ENCODE measurements at places on chromosomes 1 and 21.

DNA sequence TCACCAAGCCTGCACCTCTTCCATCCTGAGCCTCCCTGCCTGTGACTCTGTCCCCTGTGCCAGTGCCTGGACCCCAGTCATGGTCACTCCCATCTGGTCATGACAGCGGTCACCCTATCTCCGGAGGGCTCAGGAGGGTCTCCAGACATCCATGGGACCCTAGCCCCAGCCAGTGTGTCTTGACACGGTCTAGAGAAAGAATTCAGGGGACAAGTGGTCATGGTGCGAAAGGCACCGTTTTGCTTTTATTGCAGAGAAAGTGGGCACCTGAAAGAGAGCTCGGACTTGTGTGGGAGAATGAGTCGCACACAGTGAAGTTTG lies 4.7 kb upstream of the RIPK4 start:
- DNase-seq, result no peak

GRCh38 chr1:953524-954320 lies 5.3 kb downstream of the NOC2L start:
- DNase-seq, result no peak

DNA sequence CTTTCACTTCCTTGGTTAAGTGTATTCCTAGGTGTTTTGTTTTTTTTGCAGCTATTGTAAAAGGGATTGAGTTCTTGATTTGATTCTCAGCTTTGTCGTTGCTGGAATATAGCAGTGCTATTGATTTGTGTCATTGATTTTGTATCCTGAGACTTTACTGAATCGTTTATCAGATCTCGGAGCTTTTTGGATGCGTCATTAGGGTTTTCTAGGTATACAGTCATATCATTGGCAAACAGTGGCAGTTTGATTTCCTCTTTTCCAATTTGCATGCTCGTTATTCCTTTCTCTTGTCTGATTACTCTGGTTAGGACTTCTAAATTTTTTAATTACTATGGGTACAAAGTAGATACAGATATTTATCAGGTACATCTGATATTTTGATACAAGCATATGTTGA lies 75.4 kb downstream of the SLC35A3 start:
- no peak for DNase-seq

DNA sequence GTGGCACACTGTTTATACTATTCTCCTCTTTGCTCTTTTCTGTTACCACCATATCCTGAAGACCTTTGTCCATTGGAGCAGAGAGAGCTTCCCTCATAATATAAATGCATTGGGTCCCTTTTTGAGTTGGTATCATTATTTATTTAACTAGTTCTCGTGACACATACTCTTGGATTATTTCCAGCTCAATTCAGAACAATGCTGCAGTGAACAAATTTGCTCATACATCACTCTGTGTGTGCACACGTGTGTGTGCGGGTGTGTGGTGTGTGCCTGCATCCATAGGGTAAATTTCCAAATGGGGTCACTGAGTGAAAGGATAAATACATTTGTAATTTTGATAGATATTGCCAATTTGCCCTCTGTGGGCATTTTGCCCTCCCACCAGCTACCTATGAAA lies 5.8 kb downstream of the PLA2G2A start:
- no peak for DNase-seq

GRCh38 chr21:23578027-23578426 lies 2029.3 kb downstream of the MRPL39 start:
- no peak for DNase-seq

DNA sequence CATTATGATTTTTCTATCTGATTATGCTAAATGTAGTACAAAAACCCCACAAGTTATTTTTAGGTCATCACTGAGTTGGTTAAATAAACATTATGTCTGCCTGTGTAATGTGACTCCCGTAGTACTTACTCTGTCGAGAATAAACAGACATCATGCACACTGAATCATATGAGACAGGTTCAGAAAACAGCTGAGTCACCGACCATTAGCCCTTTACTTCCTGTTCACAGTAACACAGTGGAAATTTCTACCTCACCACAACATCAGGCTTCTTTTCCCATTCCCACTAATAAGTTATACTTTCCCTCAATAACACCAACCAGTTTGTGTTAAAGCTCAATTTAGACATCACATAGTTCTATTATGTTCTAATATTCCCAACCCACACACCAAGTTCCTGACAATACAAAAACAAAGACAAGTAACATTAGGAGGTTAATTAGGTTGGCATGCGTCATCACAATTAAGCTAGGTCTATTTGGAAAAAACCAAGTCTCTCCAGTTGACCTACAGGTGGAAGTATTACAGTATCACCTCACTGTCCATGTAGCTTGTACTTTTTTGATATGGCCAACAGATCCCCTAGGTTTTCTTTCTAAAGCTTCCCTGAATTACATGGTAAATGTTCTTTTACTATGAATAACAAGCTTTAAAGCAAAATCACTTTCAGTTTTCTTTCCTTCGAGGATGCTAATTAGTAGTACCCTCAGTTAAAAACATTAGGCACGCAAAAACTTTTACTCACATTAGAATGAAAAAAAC lies 154.2 kb downstream of the EIF4G3 start:
- DNase-seq, result no peak

- no peak for DNase-seq
These were observed 1379.1 kb upstream of the ADGRL4 start for GRCh38 chr1:80385650-80386049.

DNA sequence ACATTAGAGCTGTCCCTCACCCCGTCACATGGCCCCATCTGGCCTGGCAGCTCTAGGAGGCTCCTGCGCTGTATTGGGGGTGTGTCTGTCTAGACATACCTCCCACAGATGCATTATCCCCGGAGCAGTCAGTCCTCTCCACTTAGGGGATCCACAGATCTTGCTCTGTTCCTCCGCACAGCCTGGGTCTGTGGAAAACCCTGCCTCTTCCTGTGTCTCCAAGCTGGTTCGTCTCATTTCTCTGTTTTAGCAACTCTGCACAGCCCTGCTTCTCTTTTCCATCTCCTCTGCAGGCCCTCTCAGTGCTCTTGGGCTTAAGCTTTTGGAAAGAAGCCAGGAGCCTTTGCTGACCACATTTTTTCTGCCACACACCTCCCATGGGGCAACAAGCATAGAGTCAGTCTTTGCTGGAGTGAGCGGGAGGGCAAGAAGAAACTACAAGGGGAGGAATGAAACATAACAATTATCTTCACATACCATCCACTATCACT lies 241.5 kb downstream of the FOXD2 start:
- DNase-seq, result no peak

- DNase-seq, result no peak
These were observed 42.3 kb upstream of the SYT14 start for GRCh38 chr1:209895709-209896108.

DNA sequence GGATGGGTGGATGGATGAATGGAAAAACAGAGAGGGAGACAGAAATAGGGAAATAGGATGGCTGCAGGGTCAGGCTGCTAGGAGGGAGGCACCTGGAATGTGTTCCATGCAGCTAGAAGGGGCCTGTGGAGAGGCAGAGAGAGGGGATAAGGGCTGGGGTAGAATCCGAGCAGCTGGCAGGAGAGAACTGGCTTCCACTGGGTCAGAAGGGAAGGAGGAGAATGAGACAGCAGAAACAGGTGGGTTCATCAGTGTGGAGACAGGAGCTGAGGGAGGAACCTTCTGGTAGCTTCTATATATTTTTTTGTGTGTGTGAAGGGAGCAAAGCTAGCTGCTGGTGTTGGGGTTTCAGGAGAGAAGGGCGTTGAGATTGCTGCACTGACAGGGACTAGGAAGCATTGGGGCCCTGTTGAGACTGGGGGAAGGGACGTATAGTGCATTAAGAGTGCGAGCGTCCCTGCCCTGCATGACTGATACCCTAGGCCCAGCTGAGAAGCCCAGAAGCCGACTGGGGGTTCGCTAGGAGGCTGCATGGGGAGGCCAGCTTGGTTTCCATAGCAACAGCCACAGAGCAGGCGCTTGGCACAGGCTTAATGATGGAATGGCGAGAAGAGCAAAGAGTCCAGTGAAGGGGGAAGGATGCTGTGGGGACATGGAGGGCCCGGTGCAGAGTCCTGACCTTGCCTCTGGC lies 14.8 kb upstream of the KIF21B start:
- no peak for DNase-seq

- no peak for DNase-seq
These were observed 15.6 kb upstream of the AIM2 start for GRCh38 chr1:159092036-159092760.

DNA sequence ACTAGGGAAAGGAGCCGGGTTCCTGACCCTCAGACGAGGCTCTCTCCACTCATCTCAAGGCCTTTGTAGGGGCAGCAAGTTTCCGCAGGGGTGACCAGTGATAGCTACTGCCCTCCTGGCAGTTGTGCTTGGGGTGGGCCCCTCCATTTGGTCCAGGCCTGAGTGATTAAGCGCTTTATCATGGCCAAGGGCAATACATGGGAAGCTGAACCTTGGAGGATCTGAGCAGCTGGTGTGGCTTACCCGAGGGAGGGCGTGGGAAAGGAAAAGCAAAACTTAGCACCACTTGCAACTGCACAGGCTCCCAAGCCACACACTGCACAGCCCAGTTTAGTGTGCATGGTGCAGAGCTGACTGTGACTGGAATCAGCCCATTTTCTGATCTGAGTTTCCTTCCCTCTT lies 47.8 kb downstream of the GADD45A start:
- DNase-seq, result no peak

- no peak for DNase-seq
These were observed 97.0 kb downstream of the FCRL5 start for GRCh38 chr1:157455318-157455717.

GRCh38 chr1:27609210-27609555 lies 5.2 kb upstream of the AHDC1 start:
- no peak for DNase-seq

GRCh38 chr1:25619101-25619890 lies 2.7 kb downstream of the MAN1C1 start:
- DNase-seq, result peak; percentile 54

DNA sequence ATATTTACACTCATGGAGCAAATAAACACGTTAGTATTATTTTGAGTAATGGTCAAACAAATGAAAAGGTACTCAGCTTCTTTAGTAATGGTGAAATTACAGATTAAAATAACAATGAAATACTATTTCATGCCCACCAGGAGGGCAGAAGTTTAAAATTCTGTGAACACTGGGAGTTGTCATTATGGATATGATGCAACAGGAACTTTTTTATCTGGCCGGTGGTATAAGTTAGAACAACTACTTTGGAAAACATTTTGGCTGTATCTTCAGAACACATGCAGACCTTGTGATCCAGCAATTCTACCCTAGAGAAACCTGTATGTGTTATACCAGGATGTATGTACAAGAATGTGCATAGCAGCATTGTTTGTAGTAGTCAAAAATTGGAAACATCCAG lies 23.2 kb upstream of the PPP1R8 start:
- DNase-seq, result no peak

GRCh38 chr1:244893836-244894235 lies 29.5 kb upstream of the HNRNPU start:
- no peak for DNase-seq

DNA sequence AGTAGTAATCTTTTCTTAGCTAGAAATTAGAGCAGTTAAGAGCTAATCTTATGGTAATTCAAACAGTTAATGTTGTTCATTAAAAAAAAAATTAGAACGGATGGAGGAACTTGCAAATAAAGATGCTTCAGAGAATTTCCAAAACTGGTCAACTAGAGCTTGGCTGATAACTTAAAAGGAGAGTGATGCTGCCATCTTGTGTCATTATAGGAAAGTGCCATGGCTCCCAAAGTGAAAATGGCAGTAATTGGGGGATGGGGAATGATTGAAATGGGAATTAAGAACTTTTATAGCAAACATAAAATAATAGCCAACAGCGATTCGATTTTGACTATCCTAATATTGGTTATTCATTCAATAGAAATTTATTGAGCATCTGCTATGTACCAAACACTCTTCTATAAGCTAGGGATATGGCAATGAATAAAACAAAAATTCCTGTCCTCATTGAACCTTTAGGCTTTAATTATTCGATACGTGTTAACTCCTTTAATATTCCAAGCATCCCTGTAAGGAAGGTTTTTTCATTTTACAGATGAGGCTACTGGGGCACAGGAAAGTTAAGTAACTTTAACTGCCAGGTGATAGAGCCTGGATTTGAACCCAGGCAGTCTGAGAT lies 5.7 kb upstream of the PLPP3 start:
- no peak for DNase-seq

GRCh38 chr1:224432672-224433040 lies 1.9 kb downstream of the WDR26 start:
- DNase-seq, result no peak

DNA sequence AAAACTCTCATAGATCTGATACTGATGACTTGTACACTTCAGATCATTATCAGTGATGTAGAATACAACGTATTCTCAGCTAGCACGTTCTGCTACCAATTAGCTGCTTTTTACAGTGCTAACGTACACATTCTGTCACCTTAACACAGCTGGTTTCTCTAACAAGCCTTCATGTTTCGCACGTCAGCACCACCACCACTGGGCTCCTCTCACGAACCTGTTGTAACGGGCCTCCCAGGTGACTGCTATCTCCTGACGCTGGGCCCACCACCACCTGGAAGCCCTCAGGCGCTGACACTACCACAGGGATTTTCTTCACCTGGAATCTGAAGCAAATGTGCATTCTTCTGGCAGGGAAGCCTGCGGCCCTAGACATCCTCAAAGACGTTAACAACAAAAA lies 19.8 kb downstream of the TOMM20 start:
- no peak for DNase-seq

DNA sequence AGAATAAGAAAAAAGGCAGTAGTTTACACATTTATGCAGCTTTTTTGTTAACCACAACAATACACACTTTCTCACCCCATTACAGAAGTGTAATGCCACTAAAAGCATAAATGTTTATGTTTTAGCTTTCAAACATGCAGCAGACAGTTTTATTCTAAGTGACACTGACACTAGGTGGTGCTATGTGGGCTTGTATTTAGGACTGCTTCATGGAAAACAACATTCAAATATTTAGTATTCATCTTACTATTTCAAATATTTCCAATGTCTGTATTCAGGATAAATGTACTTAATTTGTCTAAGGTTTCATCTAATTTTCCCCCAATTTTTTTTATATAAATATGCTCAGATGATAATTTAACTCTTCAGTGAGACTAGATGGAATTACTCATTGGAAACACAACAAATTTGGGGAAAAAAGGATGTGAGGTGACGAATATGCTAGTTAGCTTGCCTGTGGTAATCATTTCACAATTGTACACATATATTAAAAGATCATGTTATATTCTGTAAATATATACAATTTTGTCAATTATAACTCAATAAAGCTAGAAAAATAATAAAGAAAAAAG lies 71.4 kb downstream of the USP1 start:
- DNase-seq, result peak; percentile 52

DNA sequence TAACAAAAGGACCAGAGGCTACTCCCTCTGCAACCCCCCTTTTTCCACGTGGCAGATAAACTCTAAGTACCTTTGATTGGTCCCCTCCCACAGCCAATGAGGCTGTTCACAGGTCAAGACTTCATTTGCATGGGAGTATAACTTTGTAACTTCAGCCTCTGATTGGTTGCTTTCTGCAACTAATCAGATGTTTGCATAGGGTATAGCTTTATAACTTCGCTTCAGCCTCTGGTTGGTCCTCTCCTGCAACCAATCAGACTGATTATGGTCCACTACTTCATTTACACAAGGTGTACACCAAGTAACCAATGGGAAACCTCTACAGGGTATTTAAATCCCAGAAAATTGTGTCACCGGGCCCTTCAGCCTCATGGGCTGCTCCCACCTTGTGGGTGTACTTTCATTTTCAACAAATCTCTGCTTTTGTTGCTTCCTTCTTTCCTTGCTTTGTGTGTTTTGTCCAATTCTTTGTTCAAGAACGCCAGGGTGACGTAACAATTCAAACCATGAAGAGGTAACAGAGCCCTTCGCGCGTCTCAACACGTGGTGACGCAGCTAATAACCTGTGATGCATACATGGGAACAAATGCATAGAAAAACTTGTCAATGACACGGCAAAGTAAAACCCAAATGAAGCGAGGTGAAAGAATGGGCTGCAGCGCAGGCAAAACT lies 47.2 kb downstream of the VPS26C start:
- DNase-seq, result no peak
